ENCODE measurements at places on chromosomes 12 and 14. TPM values are rescaled to one million over a fixed set of nuclear protein-coding genes. Genes with fewer than 3 reads are reported as not detected.
A peak's percentile ranks its signal among the peaks of the same experiment; 100 is the strongest.

DNA sequence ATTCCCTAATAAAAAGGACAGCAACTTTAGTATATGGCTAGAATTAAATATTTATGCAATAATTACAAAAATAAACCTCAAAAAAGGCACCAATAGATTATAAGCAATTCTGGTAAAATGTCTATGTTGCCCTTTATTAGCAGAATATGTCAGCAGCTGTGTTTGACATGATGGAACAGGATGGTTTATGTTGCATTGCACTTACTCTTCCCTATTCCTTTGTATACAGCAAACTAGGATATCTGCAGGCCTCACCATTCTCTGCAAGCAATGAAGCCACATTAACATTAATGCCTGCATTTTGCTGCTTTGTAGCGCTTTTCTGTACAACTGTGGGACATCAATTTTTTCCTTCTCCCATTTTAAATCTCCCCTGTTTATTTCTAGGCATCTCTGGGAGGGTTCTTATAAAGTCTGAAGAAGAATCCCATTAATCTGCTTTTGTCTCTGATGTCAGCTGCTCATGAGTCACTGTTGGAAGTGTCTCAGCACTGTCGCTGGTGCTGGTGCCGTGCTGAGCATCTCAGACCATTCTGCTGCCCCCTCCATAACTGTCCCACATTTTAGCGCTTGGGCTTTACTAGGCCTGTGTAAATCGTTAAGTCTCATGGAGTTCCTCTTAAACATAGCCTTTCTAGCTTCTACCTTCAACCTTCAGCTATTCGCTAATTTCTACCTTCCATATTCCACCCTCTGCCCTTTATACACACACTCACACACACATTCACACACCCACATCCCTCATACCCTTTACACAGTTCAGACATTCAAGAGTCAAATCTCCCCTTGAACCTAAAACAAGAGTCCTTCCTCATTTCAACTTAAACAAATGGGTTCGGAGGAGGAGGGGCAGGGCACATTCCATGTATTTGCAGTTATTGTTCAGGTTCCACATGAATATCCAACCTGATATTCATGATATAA, 64.4 kb upstream of the TRHDE start:
- no peak for DNase-seq

- DNase-seq, result no peak
These were observed 362.6 kb downstream of the BCL11B start for GRCh38 chr14:98909251-98909944.

- no peak for DNase-seq
These were observed 125.6 kb downstream of the PDE3A start for GRCh38 chr12:20493934-20494333.

DNA sequence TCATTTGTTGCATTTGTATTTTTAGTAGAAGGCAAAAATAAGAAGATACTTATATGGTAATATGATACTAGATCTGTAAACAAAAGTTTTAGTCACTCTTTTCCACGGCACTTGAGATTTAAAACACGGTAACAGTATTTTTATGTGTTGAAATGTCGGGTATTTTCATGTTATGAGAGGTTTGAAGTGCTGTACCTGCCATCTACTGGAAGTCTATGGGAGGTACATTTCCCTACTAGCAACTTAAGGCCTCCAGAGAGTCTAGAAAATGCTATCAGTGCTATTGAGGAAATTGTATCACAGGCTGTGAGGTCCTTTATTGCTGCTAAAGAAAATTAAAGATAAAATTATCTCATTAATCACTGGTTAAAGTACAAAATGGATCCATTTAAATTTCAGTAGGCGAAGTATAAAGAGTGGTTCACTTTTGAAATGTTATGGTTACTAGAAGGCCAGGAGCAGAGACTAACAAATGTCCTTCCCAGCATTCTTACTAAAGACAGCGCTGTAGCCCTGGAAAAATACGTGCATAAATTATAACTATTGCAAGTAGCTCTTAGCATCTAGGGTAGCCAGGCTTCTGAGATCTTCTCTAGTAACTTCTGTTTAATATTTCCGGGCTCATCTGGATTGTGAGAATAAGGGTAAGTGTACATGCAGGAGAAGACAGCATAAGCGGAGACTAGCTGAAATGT, 77.6 kb upstream of the PRKD1 start:
- peak; percentile 53 for DNase-seq

DNA sequence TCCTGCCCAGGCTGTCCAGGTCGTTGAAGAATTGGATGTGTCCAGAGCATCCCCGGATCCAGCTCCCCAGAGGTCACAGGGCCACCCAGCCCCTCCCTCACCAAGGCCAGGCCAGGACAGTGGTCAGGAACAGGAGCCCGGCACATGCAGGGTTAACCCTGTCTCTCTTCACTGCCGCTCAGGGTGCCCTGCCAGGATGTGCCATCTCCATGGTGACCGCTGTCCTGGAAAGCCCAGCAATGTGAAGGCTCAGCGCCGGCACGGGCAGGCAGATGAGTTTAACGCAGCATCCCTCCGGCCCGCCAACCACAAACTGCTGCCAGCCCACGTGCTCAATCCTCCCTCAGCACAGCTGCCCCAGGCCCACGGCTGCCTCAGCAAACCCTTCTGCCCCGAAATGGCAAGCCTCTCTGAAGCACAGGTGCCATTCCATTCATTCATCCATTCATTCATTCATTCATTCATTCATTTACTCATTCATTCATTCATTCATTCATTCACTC, 4.4 kb downstream of the TMEM179 start:
- DNase-seq, result no peak

DNA sequence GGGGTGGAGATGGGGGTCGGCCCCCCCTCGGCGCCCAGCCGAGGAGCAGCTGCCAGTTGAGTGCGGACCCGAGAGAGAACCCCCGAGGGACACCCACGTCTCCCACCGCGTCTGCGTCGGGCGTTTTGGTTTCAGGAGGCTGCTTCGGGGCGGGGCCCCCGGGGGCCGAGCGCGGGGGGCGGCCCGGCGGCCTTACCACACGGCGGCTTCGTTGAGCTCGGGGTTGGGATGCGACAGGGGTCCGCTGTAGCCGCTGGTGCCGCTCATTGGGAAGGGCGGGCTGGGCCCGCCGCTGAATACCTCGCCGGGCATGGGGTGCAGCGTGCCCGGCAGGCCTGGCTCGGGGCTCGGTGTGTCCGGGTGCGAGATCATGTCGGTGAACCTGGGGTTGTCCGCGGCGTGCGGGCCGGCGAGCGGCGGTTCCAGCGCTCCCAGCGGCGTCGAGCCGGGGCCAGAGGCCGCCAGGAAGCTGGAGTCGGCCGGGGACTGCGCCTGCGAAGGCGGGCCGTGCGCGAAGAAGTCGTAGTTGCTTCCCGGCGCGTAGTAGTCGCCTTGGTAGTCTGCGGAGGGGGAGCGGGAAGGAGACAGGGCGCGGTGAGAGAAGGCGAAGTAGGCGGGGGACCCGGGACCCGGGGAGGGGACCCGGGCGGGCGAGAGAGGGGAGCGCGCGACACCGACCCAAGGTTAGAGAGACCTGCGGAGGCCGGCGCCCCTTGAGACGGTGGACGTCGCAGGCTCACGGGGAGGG, 8.5 kb downstream of the LHX5 start:
- no peak for DNase-seq

GRCh38 chr12:50201987-50202521, 34.9 kb upstream of the CERS5 start:
- DNase-seq, result peak; percentile 48

- no peak for DNase-seq
These were observed 16.2 kb downstream of the PSMC1 start for GRCh38 chr14:90272523-90272922.

DNA sequence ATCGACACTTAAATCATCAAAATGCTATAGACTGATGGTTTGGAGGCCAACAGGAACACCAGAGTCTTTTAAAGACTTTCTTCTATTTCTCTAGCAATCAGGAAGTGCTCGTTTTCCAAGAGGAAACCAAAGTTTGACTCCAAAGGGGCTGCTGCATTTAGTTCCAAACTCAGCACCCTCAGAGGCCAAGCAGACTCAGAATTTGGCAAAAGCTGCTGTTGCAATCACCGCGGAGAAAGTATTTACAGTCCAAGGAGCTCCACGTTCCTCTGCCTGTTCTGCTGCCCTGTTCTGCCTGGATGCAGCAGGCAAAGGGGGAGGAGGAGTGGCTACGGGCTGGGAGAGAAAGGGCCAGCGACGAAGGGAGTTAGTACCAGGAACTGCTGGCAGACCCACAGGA, 325.1 kb downstream of the BCL11B start:
- no peak for DNase-seq

GRCh38 chr12:51341251-51342007, 5.0 kb downstream of the CELA1 start:
- peak; percentile 79 for DNase-seq

GRCh38 chr12:2772370-2772769, 22.4 kb upstream of the FKBP4 start:
- DNase-seq, result no peak

DNA sequence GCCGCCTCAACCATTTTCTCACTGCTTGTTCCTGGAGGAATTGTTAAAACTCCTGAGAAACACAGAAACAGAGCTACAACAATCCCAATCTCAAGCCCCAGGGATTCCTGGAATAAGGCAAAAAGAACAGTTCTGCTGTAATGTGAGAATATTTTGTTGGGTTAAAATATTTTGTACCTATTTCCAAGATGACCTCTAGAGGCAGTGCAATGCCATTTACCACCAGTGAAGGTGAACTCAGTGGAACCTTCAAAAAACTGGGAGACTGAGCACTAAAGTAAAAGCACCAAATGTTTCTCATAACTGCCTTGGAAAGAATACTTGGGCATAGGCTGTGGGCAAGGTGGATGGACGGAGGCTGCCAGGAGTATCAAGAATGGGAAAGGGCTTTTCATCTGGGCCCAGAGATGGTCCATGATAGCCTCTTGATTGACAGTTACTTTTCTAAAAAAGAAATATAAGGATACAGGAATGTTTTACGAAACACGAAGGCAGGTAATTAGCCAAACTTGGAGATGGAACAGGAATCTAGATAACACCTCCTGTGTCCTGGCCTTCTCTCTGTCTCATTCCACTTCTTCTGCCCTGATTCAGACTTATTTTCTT, 334.0 kb upstream of the FLRT2 start:
- no peak for DNase-seq

DNA sequence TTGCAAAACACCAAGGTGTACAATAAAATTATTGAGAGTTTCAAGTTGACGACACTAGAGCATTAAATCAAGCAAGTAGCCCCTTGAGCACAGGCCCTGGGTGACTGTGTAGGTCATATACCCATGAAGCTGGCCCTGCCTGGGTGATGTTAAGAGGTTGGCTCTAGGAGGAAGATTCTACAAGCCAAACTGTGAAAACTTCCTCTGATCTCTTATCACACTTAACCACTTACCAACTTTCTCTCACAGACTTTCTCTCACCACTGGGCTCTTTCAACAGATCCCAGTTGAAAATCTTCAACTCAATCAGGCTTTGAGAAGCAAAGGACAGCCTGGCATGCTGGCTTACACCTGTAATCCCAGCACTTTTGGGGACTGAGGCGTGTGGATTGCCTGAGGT, 186.9 kb upstream of the BTG1 start:
- DNase-seq, result no peak

- DNase-seq, result no peak
These were observed 219.8 kb downstream of the SLC2A13 start for GRCh38 chr12:39886106-39886505.

GRCh38 chr14:75165586-75166391, 10.6 kb downstream of the TMED10 start:
- DNase-seq, result no peak

DNA sequence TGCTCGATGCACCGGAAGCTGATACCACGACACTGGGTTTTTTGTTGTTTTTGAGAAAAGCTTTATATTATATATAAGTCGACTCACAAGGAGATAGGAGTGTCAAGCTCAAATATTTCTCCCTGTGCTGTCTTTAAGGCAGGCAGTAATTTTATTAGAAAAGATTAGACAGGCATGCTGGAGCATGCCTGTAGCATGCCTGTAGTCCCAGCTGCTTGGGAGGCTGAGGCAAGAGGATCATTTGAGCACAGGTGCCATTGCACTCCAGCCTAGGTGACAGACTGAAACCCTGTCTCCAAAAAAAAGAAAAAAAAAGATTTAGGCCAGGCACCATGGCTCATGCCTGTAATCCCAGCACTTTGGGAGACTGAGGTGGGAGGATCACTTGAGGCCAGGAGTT, 51.8 kb downstream of the GNS start:
- no peak for DNase-seq

DNA sequence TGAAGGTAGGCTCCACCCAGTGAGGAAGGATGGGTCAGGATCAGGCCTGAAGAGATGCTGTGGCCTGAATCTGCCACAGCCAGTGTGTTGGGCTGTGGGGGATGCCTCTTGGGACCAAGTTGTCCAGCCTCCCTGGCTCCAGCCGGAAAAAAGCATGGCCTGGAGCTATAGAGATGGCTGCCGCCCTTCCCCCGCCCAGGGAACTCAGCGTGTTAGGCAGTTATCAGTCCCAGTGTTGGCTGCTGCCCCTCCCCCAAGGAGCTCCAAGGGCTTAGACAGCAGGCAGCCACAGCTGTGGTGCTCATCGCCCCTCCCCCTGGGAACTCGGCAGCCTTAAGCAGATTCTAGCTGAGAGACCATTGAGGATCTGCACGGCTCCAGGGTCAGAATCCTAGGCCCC, 158.0 kb downstream of the CAPZA3 start:
- no peak for DNase-seq

DNA sequence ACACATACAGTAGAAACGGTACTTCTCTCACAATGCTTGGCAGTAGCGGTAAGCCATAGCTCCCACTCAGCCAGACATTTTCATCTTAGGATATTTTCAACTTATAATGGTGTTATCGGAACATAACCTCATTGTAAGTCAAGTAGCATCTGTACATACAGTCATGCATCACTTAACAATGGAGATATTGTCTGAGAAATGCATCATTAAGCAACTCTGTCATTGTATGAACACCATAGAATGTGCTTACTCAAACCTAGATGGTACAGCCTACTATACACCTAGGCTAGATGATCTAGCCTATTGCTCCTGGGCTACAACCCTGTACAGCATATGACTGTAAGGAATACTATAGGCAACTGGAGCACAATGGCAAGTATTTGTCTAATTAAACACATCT, 40.8 kb downstream of the RPS6KA5 start:
- no peak for DNase-seq

DNA sequence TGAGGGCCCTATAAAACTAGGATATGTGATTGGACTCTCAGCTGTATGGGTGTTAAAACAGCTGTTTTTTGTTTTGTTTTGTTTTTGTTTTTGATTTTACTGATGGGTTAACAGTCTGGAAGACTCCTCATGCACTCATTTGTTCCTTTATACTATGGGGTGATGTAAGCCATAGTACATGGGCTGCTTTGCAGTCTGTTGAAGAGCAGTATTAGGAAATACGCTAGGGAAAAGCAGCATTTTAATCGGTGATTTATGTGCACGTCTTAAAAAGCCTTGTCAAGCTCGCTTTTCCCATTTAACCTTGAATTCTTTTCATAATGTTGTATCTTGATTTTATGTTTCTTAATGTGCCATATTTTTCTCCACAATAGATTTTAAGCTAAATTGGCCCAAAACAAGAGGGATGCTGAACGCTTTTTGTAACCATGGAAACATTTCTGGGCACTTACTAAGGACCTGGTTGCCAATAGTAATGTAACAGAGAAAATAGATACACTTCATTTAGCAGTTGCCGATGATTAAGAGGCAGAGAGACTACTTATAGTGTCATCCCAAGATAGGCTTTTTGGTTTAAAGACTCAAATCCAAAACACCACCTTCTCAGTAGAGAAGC, 244.0 kb downstream of the SNAPC1 start:
- no peak for DNase-seq

The PLBD2 gene
- polyA plus RNA-seq, result 21.2 TPM

The KRT82 gene
- polyA plus RNA-seq, result not detected

The TC2N gene
- polyA plus RNA-seq, result 24.6 TPM

The PSMB11 gene
- polyA plus RNA-seq, result not detected

The KRT78 gene
- not detected for polyA plus RNA-seq

The ZNF891 gene
- 3.2 TPM for polyA plus RNA-seq

The CLEC1B gene
- polyA plus RNA-seq, result 0.19 TPM

The KSR2 gene
- polyA plus RNA-seq, result 0.61 TPM

The MUCL1 gene
- not detected for polyA plus RNA-seq

The AP1G2 gene
- 166 TPM for polyA plus RNA-seq

The VPS29 gene
- polyA plus RNA-seq, result 253 TPM

Data from large intestine (tissue), 12 donors.